ENCODE measurements at places on chromosomes 12 and 14.

- DNase-seq, result no peak
These were observed 75.1 kb downstream of the IRF2BPL start for GRCh38 chr14:76953311-76953945.

DNA sequence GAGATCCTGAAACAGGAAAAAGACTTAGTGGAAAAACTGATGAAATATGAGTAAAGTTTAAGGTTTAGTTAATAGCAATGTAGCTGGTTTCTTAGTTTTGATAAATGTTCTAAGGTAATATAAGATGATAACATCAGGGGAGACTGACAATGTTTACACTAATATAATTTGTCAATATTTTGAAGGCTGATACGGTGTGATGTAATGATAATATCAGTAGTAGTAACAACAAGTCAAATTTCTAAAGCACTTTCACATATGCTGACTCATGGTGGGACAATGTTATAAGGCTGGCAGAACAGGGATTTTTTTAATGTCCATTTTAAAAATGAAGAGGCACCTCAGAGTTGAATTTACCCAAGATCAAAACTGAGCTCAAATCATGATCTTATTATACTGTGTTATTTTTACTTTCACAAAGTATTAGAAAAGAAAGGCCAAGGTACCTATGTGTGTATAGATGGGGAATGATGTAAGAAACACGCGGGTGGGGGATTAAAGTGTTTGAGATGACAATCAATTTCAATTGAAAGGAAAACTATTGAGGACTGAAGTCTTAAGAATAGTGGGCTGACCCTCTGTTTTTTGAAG, 2.4 kb upstream of the FLRT2 start:
- DNase-seq, result no peak

GRCh38 chr12:58384196-58384595, 442.8 kb downstream of the ATP23 start:
- DNase-seq, result no peak

DNA sequence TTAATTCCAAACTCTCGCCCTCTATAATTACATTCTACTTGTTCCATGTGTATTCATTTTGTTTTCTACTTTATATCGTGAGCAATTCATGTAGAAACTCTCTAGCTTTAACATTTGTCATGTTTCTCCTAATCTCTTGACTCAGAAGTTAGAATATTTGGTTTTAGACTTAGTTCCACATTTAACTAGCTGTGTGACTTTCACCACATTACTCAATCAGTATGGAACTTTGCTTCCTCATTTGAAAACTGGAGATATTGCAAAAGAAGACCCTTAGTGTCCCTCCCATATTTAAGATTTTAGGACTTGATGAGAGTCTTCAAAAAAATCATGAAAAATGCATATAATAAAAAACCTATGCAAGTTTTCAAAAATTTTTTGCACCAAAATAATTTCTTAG, 447.5 kb downstream of the GXYLT1 start:
- DNase-seq, result no peak

DNA sequence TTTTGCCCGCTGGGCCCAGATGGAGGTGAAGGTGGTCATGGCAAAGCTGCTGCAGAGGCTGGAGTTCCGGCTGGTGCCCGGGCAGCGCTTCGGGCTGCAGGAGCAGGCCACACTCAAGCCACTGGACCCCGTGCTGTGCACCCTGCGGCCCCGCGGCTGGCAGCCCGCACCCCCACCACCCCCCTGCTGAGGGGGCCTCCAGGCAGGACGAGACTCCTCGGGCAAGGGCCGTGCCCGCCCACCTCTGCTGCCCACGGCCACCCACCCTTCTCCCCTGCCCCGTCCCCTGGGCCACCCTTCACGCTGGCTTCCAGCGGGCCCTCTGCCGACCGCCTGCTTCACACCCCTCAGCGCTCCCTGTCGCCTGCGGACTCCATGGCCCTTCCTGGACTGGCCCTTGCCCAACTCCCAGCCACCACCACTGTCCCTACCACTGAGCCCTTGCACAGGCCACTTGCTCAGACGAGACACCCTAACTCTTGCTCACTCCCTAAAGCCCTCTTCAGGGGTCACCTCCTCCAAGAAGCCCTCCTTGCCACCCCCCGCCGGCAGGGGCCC, 42.5 kb downstream of the CYP46A1 start:
- no peak for DNase-seq

GRCh38 chr14:86935241-86935885, 1057.6 kb downstream of the GALC start:
- no peak for DNase-seq

DNA sequence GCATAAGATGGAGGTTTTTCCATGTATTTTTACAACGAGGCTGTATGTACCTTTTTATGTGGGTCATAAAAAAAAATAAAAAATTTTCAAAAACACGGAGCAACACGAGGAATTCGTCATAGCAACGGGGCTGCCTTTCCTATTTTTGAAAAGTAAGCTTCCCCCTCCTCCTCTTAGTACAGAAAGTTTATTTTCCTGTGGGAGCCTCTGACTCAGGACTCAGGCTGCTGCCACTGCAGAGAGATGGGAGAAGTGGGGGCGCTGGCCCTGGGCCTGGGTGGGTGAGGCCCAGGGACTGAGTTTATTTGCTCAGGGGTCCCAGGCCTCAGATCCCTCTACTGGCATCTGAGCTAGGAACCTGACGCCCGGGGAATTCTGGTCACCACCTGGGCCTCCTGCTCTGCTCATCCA, 10.2 kb upstream of the CMKLR1 start:
- DNase-seq, result no peak

GRCh38 chr14:102909911-102910310, 12.6 kb upstream of the AMN start:
- DNase-seq, result no peak

- peak; percentile 60 for DNase-seq
These were observed 25.3 kb downstream of the MYBPC1 start for GRCh38 chr12:101619858-101620761.

DNA sequence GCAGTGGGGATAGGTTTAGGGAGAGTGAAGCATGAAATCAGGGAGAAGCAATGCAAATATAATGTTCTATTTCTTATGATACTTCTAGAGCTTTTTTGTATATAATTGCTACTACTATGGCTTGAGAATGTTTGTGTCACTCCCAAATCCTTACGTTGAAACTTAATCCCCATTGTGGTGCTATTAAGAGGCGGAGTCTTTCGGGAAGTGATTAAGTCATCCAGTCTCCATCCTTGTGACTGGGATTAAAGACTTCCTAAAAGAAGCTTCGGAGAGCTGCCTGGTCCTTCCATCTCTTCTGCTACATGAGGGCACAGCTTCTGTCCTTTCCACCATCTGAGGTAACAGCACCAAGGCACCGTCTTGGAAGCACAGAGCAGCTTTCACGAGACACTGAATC, 81.2 kb downstream of the COX16 start:
- DNase-seq, result no peak

GRCh38 chr12:113204804-113205203, 16.5 kb upstream of the TPCN1 start:
- no peak for DNase-seq

DNA sequence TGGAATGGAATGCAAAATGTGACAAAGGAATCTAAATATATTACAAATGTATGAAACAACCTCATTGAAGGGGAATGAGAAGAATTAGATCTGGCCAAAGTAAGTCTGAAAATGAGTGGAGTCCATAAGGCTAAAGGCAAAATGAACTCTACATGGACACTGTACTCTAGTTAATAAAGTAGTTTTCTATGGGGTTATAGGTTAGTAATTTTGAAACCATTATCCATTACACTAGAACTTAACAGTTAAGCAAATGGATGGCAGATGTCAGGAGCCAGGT, 222.1 kb downstream of the NUAK1 start:
- DNase-seq, result no peak

- no peak for DNase-seq
These were observed 7.7 kb downstream of the CBX5 start for GRCh38 chr12:54272214-54272613.

DNA sequence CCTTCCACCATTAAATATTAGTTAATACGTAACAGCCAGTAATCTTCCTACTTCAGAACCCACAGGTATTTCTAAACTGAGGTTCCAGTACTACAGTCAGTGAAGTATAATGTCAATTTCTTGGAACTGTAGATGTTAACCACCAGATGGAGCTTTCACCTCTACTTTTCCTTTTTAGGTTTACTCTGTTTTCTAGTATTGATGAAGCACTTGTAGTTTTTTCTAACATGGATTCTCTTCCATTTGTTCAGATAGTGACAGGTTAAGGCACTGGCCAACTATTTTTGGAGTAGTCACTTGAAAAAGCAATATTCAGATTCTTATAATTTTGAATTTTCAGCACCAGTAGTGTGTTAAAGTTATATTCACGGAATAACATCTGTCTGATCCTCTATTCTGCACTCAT, 4.6 kb upstream of the SEC23A start:
- DNase-seq, result peak; percentile 4

DNA sequence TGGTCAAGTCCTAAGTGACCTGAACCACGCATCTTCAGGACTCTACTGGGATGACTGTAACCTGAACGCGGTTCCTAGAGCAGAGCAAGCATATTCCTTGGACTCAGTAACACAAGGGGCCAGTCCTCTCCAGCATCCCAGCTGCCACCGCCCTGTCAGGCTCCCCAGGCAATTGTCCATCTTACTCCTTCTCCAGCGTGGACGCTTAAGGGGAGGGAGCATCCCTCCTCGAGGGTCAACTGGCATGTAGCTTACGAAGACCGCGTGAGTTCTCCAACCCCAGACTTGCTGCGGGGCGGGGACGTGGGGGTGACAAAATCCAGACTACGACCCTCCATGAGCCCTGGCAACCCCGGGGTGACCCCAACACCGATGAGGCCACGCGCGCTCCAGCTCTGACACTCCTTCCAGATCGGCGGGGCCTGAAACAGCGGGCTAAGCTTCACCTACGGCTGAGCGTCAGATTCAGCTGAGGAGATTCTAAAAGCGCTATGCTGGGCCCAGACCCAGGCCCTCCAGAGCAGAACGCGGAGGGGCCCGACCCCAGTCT, 846 bp upstream of the MTHFD1 start:
- peak; percentile 63 for DNase-seq
